ENCODE measurements at places on chromosomes 4 and X.

DNA sequence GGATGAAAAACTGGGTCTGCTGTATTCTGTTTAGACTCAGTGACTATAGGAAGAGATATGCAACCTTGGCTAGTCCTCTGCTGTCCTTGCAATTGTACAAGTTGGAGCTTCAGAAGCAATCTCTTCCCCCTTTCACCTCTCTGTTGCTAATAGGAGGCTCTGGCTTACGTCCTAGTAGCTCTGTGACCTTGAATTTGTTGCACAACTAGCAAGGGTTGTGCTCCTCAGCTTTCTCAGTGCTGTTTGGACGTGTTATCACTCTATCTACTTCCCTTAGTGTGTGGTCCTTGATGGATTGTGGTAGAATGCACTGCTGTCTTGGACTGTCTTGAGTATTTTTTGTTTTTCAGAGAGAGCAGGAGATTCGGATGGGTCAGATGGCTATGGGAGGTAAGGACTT, 3.4 kb upstream of the ITGB1BP2 start:
- DNase-seq, result no peak

DNA sequence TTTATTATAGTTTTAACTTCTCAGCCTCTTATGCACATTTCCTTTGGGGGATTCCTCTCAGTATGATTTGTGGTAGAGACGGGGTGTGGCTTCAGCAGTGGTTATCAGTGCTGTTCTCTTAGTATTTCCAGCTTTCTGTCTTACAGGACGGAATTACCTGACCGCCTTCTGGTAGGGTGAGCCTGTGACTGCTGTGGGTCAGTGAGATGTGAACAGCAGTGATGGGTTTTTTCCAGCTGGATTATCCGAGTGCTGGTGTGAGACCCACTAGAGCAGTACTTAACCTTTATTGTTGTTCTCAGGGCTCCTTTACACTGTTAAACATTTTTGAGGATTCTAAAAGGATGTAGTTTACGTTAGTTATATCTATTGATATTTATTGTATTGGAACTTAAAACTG, 135.2 kb downstream of the SLIT2 start:
- no peak for DNase-seq

- no peak for DNase-seq
Observed at GRCh38 chrX:40005292-40006011, 92.3 kb downstream of the BCOR start.

DNA sequence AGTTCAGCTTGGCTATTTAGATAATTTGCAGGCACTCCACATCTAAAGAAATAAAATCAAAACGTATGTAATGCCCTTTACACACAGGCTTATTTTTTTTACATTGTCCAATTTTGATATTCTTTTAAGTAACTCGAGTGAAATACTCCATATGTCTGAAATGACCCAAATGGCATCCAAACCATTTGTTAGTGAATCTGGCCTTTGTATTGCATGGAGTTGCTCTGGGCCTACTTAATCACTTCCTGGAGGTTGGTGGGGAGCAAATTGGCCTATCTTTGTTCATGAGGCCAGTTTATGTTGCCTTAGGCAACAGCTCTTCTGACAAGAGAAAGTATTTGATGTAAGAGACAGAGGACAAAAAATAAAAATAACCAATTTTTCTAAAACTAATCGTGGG, 47.6 kb upstream of the TMEM131L start:
- DNase-seq, result no peak

GRCh38 chr4:88831031-88831430, 133.4 kb upstream of the NAP1L5 start:
- DNase-seq, result no peak

DNA sequence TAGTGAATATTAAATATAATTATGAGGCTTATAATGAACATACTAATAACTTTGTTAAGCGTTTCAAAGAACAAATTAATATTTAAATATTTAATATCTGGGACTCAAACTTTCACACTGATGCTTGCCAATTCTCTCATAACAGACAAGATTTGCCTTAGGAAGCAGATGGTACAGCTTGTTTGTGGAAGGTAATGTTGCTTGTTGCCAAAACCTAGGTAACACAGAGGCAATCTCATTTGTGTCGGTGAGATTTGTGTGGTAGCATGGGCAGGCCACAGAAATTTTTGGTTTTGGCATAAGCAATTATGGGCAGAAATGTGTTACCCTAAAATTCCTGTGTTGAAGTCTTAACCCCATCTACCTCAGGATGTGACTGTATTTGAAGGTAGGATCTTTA, 114.9 kb upstream of the AFF2 start:
- DNase-seq, result no peak

- no peak for DNase-seq
Observed at GRCh38 chr4:172787111-172787510, 381.5 kb upstream of the GALNT7 start.

GRCh38 chrX:112664924-112665323, 14.8 kb downstream of the LHFPL1 start:
- no peak for DNase-seq

DNA sequence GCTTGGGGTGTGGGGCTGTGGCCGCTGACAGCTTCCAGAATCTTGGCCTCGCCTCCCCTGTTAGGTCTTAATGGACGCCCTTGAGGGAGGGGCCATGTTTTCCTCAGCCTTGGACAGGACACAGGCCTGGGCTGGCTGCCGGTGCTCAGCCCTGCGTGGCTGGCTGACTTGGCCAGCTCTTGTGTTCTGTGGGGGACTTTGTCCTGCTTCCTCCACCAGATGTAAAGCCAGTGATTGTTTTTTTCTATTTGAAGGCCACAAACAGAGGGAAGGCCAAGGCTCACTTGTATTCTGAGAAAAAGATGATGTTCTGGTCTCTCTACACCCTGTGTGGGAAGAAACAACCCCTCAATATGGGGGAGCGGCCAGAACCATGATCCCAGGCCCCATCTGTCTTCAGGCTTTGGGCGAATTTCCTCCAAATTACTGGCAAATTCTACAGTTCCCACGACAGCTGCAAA, 71.3 kb downstream of the HTRA3 start:
- DNase-seq, result no peak

DNA sequence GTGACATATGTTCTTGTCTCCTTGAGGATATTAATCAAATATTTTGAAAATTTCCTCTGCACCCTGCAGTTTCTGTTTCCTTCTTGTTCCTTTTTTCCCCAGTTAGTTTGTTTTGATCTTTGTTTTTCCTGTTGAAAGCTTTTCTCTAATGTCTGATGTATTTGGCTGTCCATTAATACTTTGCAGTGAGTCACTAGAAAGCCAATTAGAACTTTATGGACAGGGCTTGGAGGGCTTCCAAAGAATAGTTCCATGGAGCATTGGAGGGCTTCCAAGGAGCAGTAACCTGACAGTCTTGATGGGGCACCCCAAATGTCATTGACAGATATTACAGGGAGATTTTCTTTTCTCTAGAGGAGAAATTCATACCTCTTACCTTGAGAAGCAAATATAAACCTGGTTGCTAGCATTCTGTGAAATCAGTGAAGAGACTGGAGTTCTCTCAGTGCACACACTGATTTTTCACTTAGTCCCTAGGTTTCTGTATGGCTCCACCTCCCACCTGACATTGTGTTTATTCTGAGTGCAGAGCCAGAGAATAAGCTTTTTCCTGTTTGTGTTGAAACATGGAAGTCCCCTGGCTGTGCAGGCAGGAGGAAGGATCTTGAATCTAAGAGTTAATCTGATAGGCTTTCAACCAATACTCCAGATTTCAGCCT, 26.5 kb downstream of the SPARCL1 start:
- DNase-seq, result no peak

- DNase-seq, result no peak
Observed at GRCh38 chrX:147693511-147693910, 218.2 kb upstream of the FMR1 start.

GRCh38 chr4:48945981-48946380, 39.4 kb upstream of the OCIAD2 start:
- no peak for DNase-seq

DNA sequence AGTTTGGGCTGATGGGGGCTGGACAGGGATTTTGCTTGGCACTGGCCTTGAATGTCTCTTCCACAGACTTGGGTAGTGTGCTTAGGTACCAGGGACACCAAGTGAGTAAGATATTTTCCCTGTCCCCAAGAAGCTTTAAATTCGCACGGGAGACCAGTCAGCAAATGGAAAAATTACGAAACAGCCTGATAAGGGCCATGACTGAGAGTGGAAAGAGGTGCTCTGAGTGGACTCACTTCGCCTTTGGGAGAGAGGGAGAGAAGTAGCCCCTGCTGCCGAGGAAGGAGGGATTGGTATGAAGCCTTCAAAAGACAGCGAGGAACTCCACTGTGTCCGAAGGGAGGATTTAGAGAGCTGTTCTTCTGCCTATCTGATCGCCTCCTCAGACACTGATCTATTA, 2.6 kb downstream of the LSM6 start:
- no peak for DNase-seq

DNA sequence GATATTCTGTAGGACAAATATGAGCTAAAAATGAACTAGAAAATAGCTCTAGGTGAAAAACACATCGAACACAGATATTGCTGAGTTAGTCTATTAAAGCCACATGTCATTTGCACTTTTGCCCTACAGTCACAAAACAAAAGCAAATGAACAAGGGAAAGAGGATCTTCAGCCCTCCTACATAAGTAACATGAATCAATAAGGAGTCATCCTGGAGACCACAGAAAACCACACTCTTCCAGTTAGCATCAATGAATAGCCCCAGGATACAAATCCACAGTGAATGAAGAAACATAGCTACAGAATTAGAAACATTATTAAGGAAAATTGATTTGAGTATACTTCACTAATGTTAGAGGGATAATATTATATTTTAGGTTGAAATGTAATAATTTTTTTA, 311.4 kb downstream of the MAPK10 start:
- no peak for DNase-seq

GRCh38 chr4:184328022-184328736, 110.5 kb upstream of the ENPP6 start:
- DNase-seq, result no peak

GRCh38 chr4:77432717-77433417, 172.8 kb upstream of the CXCL13 start:
- DNase-seq, result no peak

DNA sequence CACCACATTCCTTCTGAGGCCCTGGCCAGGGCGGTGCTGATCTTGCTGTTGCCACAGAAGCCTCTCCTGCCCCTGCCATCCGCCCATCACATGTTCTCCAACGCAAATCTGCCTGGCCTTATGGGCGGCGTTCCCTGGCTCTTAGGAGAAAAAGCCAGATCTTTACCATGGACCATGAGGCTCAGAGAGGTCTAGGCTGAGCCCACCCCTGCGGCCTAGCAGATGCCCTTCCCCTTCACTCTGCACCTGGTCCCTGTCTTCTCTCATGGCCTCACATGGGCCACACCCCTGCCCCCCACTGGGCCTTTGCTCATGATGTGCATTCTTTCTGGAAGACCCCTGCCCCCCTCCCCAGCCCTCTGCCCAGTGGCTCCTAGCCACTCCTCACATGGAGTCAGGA, 78.5 kb downstream of the CRMP1 start:
- no peak for DNase-seq

DNA sequence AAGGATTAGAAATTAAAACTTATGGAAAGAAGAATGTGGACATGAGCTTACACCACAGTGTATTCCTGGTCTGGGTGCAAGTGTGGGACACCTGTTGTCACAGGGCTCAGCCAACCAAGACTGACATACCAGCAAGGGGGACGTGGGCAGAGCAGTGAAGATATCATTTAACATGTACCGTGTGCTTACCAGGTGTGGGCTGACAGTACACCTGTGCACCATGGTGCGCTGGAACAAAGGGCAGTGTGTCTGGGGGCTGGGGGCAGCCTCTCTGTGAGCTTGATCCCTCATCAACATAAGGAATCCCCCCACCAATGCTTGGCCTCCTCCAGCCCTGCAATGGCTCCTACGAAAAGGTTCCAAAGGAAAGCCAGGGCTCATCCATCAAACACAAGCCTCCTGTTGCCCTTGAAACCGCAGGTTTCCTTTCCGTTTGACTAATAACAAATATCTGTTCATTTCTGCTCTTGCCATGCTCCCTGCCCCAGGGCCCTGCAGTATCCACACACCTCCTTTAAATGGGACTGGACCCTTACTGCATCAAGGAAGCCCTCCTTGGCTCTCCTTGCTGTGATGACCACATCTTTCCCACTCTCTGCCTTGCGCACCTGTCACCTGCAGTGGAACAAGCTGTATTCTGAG, 16.7 kb downstream of the EVC2 start:
- DNase-seq, result no peak

- no peak for DNase-seq
Observed at GRCh38 chrX:12865359-12865758, 1.5 kb upstream of the TLR7 start.

DNA sequence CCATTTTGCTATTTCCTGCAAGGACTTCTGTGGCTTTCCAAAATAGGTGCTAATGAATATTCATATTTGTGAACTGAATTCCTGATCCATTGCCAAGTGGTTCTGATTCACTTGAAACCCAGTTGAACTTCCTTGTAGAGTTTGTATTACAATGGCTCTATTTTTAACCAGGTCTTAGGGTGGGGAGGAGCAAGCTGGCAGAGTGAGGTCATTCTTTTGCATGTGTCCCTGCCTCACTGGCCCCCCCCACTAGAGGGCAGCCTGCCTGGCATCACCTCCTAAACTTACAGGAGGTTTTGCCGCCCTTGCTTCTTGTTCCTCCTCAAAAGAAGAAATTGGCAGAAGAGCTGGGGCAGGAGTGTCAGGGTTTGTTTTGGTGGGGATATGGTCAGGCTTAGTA, 10.5 kb downstream of the PTTG2 start:
- peak; percentile 66 for DNase-seq

DNA sequence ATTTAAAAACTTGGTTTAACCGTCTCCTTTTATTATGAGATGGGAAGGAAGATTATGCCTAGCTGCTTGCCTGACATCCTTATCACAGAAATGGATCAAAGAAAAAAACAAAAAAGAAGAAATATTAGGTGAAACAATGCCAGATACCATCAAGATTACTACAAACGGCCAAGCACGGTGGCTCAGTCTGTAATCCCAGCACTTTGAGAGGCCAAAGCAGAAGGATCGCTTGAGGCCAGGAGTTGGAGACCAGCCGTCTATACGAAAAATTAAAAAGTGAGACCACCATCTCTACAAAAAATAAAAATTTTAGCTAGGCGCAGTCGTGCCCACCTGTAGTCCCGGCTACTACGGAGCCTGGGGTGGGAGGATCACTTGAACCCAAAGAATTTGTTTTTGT, 2.3 kb downstream of the FRYL start:
- DNase-seq, result no peak

DNA sequence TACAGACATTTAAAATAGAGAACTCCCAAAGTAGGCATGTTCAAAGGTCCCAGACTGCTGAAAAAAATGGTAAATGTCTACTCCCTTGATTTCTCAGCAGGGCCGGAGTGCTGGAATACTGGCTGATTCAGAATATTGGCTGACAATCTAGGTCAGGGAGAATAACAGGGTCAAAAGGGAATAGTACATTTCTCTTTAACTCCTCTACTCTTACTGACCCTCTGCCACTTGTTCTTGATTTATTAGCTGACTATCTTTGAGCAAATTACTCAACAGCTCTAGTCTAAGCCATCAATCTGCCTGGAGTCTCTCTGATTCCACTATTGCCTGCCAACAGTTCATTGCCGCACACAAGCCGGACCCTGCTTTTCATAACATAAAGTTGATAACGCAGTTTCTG, 19.7 kb upstream of the NWD2 start:
- no peak for DNase-seq
